ENCODE measurements at places on chromosomes 7 and 10.
A peak's percentile ranks its signal among the peaks of the same experiment; 100 is the strongest.

- DNase-seq: no peak
Observed at GRCh38 chr10:23422003-23422411, 16.9 kb upstream of the OTUD1 start.

DNA sequence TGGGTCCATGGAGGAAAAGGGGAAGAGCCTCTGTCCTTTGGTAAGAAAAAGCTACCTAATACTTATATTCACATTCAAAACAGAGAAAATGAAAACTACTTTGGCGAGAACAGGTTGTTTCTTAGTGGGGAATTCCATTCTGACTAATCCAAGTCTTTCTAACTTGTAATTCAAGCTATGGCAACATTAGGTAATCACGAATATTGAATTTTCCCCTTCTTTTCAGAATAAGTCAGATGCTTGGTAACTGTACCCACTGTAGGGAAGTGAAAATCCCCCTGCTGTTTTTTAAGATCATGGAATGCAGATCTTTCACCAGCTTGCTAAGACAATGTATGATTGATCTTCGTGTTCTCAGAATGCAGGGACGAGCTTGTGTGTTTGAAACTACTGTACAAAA lies 384.4 kb downstream of the TCERG1L start:
- no peak for DNase-seq

GRCh38 chr10:89625041-89625765 lies 19.8 kb downstream of the PANK1 start:
- DNase-seq: no peak

DNA sequence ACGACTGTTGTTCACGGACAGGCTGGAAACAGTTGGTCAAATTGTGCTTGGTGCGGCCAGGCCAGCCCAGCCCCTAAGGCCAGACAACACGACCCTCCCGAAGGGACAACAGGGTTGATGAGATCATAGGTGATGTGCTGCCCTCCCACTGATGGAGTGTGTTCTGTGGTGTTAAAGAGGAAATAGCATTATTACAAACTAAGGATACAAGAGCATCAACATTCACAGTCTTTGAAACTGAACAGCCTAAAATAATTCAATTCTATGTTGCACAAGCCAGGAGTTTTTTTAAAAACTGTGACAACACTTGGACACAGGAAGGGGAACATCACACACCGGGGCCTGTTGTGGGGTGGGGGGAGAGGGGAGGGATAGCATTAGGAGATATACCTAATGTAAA lies 87.6 kb downstream of the FAM53B start:
- DNase-seq: no peak

- DNase-seq: no peak
Observed at GRCh38 chr10:5525561-5526341, 990 bp downstream of the CALML3 start.

GRCh38 chr10:21263263-21263803 lies 262.1 kb downstream of the SKIDA1 start:
- DNase-seq: no peak

DNA sequence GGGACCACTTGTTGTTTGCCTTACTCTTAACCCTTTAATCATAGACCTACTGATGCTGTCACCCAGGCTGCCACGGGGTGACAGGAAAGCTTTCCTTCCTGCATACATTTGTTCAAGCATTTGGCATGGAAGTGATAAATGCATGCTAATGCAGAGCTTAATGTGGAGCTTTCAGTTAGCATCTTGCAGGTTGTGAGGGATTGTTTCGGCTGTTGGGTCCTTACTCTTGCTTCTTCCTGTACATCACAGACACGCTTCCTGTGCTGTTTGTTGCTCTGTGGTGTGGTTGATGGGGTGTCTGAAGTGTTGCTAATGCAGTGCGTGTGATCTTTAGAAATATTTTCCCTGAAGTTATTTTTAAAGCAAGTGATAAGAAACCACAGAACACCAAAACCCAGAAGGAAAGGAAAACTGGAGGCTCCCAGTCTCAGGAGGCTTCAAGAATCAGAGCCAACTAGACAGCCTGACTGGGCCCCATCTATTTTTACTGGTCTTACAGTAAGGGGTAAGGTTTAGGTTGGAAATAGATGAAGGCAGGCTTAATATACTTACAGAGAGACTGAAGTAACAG lies 143.1 kb downstream of the CHN2 start:
- DNase-seq: no peak

- no peak for DNase-seq
Observed at GRCh38 chr10:46018453-46019176, 11.8 kb downstream of the NCOA4 start.

- DNase-seq: no peak
Observed at GRCh38 chr10:77463967-77464745, 173.5 kb downstream of the KCNMA1 start.

DNA sequence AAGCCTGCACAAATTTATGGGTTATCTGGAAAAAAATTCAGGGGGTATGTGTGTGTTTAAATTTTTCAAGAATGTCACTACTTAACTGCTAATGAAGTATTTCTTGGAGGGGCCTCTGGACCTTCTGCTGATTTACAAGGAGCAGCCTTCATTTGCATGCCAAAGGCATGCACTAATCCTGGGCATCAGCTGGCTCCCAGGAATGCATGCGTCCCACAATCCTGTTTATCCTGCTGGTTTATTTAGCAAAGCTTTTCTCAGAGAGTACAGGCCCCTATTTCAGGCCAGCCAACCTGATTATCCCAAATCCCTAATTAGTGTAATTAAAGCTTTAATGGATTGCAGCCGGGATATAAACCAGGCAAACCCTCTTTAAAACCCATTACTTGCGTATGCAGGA lies 170.4 kb downstream of the TAX1BP1 start:
- DNase-seq: no peak

GRCh38 chr10:77899690-77900089 lies 26.9 kb downstream of the DLG5 start:
- no peak for DNase-seq

GRCh38 chr10:25080880-25081581 lies 64.6 kb downstream of the THNSL1 start:
- DNase-seq: peak; percentile 39

DNA sequence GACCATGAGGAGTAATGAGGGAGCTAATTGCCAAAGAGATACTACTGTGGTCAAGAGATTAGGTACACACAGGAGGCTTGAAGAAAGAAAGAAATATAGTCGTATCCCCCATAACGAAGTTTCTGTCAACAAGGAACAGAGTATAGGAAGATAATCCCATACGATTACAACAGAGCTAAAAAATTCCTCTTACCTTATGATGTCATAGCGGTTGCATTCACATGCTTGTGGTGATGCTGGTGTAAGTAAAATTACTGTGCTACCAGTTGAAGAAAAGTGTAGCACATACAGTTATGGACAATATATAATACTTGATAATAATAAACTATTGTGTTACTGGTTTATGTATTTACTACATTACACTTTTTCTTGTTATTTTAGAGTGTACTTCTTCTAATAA lies 51.6 kb upstream of the CASD1 start:
- DNase-seq: no peak

- DNase-seq: no peak
Observed at GRCh38 chr7:32034052-32034451, 36.2 kb downstream of the PDE1C start.

GRCh38 chr7:112161253-112162141 lies 44.7 kb downstream of the DOCK4 start:
- no peak for DNase-seq

DNA sequence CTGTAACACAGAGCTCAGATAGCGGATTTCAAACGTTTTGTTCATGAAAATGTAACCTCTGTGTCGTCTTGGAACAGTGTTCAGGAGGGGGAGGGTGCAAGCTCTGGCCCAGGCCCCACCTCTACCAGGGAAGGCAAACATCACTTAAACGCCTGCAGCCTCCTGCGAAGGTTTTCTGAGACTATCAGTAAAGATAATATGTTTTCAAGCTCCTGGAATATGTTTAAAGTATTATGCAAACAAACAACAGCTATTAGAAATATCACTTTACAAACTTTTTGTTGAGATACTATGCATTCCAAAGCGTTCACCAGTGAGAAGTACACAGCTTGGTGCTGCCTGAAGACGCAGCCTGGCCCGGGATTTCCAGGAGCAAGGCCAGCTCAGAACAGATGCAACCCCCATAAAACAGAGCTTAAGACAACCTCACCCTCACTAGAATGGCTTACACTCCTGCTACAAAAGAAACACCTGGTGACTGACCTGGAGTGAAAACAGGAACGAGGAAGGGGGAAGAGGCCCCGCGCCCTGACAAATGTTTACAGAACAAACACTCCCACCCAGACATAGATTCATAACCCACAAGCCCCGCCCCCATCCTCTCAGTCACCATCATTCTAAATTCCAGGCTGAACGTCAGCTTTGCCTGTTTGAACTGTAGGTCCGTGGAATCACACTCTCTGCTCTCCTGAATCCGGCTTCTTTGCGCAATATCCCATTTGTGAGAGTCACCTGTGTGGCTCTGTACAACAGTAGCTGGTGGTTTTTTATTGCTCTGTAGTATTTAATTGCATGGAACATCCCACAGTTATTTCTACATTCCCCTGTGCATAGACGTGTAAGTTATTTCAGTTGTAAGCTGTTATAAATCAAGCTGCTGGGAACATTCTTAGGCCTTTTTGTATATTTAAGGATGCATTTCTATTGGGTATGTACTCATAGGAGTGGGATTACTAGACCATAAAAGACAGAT lies 155.0 kb downstream of the PTPRN2 start:
- DNase-seq: no peak

DNA sequence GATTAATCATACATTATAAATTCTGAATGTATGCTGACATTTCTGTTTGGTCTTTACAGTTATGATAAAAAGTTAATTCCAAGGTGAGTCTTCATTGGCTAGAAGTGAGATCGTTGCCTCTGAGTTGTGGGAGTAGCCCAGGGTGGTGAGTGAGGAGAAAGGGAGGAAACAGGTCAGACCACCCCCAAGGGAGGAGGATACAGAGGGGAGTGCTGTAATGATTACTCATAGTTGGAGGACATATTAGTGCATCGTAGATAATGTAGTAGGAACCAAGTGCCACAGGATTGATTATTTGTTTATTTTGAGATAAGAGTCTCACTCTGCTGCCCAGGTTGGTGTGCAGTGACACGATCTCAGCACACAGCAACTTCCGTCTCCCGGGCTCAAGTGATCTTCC lies 672.2 kb downstream of the INHBA start:
- no peak for DNase-seq

GRCh38 chr10:21978191-21978862 lies 25.2 kb downstream of the DNAJC1 start:
- no peak for DNase-seq

DNA sequence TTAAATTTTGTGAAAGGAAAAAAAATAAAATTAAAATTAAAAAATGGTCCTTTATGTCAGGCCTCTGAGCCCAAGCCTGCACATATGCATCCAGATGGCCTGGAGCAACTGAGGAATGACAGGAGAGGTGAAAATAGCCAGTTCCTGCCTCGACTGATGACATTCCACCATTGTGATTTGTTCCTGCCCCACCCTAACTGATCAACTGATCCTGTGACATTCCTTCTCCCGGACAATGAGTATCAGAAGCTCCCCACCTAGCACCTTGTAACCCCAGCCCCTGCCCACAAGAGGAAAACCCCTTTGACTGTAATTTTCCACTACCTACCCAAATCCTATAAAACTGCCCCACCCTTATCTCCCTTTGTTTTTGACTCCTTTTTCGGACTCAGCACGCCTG lies 972.2 kb upstream of the GHITM start:
- DNase-seq: no peak

GRCh38 chr7:68176974-68177373 lies 1180.3 kb downstream of the TYW1 start:
- no peak for DNase-seq

DNA sequence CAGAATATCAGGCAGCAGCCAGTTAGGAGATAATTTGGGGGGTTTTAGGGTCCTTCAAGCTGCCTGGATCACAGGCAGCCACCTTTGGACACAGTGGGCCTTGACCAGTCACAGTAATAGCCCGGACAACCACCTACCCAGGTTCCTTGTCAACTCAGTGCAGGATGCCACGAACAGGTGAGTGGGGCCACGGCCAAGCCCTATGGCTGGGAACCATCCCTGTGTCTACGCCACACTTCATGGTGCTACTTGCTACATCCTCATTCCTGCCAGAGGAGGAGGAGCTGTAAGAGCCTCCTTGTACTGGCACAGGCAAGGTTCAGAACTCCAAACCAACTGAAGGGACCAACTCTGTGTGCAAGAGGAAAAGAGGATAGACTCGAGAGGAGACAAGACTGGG lies 19.9 kb downstream of the ITPRIP start:
- DNase-seq: no peak

GRCh38 chr10:2387261-2387660 lies 649.9 kb upstream of the ADARB2 start:
- DNase-seq: no peak

DNA sequence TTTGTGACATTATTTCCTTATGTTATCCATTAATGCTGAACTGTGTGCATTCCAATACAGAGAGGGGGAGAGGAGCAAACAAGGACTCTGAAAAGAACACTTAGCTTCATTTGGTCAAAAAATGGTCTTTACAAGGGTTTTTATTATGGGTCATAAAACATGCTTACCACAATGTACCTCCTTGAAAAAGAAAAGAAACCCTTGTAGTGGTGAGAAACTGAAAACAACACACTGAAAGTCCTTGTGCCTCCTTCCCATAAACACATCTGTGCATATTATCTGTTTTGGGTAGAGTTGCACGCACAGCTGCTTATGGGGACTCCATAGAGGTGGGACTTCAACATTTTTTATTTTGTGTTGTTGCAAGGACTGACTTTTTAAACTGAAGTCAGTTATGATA lies 98.7 kb downstream of the CDK6 start:
- no peak for DNase-seq

- DNase-seq: no peak
Observed at GRCh38 chr10:47137311-47137851, 162.6 kb upstream of the GDF10 start.

GRCh38 chr7:25802473-25802872 lies 349.5 kb upstream of the NFE2L3 start:
- no peak for DNase-seq

- no peak for DNase-seq
Observed at GRCh38 chr7:86980223-86980622, 79.2 kb downstream of the ELAPOR2 start.

DNA sequence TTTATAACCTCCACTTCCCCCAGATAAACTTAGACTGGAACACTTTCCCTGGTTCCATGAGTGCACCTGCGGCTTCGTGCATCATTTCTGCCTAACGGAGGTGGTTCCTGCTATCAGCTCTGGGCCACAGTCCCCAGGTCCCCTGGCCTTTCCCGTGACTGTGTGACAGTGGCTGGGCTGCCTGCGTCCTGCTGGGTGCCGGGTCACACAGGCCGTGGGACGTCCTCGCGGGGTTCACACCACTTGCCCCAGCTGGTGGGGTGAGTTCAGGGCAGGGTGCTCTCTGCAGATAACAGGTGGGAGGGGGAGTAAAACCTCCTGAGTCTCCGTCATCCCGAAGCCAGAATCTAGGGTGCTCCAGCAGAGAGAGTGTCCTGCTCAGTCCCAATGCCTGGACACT lies 58.7 kb upstream of the CFAP46 start:
- DNase-seq: no peak

- no peak for DNase-seq
Observed at GRCh38 chr7:84829719-84830118, 357.1 kb downstream of the SEMA3D start.

- no peak for DNase-seq
Observed at GRCh38 chr10:88505265-88505664, 77.9 kb downstream of the RNLS start.
